ENCODE measurements at places on chromosomes 13 and 19.

DNA sequence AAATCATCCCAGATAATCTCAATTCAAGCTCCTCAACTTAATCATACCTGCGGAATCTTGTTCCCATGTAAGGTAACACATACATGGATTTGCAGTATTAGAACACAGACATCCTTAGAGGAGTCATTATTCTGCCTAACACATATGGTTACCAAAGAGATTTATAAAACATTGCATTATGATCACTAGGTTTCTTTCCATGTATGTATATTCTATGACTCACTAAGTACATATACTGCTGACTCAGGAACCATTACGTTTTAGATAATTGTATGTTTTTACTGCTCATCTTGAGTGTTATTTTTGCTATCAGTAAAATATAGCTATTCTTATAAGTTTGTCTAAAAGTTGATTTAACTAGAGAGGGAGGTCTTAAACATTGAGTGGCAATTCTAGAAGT, 182.9 kb downstream of the SLITRK6 start:
- no peak for DNase-seq

GRCh38 chr13:64480672-64481071, 2749.5 kb downstream of the PCDH9 start:
- DNase-seq: no peak

DNA sequence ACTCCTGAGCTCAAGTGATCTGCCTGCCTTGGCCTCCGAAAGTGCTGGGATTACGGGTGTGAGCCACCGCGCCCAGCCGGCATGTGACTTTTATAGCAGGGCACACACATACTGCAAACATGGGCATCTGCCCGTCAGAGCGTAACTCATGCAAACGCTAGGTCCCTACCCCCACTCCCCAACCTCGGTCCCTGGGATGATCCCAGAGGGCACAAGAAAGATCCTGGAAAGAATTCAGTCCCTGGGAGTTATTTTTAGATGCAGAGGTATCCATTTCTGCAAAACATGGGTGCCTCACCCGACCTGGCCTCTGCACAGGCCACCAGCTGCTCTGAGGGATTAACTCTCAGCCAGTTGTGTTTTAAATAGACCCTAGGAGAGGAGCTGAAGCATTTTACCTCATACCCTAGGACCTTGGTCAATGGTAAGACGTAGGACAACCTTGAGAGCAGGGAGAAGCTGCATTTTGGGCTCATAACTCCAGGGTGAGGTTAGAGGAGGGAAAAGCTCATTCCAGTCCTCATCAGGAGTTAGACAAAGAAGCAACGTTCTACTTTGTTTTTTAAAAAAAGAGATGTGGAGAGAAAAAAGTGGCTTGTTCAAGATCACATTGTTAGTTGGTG, 10.8 kb downstream of the TMEM38A start:
- no peak for DNase-seq

GRCh38 chr13:76286178-76286577, 600.0 kb downstream of the KCTD12 start:
- no peak for DNase-seq

- no peak for DNase-seq
These were observed 817.2 kb downstream of the SLITRK1 start for GRCh38 chr13:83065108-83065507.

DNA sequence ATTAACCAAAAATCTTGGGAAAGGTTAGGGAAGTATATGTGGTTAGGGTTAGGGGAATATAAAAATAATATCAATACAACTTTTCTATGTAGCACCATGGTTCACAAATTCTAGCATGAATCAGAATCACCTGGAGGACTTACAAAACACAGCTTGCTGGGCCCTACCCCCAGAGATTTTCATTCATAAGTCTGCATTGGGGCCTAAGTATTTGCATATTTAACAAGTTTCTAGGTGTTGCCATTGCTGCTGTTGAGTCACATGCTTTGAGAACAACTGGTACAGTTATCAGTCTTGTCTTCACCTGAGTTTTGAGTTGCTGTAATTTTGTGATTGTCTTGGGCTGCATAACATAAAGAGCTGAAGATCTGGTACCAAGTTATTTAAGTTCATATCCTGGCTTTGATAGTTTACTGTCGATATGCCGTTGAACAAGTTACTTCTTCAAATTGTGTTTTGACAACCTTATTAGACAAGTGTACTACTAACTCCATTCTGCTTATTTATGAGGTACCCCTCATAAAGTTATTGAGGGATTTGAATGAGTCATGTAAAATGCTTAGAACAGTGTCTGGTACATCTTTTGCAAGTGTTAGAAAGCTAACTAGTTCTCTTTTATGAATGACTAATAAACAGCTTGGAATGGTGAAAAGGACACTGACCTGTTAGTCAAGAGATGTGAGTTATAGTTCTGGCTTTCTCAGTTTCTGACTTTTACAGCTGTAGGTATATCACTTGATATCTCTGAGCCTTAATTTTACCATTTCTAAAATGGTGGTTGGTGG, 132.9 kb downstream of the PAN3 start:
- no peak for DNase-seq

DNA sequence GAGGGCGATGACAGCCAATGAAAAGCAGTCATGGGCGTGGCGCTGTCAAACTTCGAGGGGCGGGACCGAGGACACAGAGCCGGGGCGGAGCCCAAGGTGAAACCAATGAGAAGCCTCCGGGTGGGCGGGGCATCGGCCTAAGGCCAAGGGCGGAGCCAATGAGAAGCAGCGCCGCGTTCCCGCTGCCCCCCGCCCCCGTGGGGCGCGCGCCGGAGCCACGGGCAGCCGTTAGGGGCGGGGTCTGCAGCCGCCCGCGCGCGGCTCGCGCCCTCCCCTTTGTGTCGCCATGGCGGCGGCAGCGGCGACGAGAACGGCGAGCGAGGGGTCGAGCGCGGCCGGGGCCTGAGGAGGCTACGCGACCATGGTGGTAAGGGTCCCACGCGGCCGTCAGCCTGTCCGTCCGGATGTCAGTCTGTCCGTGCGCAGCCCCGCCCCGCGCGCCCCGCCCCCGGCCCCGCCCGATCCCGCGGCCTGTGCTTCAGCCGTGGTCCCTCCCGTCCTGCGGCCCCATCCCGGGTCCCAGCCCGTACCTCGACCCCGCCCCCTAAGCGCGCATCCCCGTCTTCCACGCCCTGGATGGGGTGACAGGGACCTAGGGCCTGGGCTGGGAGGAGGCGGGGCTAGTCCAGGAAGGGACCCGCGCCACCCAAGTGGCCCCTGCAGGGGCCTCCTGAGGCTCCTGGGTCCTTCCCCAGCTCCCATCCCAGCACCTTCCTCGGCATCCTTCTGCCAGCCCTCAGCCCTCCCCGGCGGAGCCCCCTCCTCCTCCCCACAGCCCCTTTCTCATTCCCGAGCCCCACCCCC, at the start of gene ARHGAP33:
ARHGAP33 (plus strand) TSS at position 267 of the 804 bp plus-strand sequence; CDS start at position 362, 95 bp downstream.
- DNase-seq: peak; percentile 96

DNA sequence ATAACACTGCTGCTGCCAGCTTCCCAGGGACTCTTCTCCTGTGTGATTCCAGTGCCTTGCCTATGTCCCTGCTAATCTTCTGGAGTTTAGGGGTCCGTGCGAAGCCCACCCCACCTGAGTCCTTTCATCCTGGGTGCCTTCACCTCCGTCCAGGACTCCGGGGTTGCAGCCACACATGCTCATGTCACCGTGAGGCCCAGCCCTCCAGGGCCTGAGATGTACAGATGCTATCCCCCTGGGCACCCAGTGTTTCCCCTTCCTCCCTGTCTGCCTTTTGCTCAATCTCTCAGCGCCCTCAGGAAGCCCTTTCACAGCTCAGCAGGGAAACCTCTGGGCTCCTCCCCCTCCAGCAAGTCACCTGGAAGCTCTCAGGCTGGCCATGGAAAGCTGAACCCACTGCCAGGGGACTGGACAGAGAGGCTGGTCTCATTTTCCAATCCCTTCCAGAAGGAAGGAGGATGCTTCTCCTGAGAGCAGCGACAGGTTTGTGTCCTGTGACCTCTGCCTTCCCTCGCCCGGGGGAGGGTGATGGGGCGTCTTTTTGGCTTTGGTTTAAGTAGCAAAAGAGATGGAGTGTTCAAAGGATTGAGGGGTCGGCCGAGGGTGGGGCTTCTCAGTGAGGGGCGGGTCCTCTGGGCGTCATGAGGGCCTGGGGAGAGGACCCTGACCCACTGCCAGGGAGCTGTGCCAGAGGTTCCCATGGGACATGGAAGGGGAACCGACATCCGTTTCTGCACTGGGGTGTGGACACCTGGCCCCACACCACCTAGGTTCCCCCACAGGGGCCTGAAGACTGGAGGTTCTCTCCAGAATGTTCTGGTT, 30.8 kb upstream of the TFDP1 start:
- DNase-seq: no peak

- DNase-seq: peak; percentile 19
These were observed 46.2 kb downstream of the ACTN4 start for GRCh38 chr19:38693380-38694223.

DNA sequence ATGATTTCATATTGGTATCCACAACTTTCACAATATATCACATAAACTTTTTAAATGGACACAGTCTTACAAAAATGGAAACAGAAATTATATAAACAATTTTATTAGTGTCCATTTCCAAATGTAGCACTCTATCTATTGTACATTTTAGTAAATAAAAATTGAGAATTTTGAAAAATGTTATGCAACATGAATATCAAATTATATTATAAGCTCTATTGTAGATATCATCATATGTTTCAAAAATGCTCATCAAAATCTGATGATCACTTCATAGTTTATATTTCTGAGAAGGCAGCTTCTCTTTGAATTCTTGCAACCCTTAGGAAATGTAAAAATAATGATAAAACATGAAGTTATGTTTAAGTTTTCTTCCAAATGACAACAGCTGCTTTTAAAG, 1928.6 kb downstream of the PCDH9 start:
- no peak for DNase-seq

DNA sequence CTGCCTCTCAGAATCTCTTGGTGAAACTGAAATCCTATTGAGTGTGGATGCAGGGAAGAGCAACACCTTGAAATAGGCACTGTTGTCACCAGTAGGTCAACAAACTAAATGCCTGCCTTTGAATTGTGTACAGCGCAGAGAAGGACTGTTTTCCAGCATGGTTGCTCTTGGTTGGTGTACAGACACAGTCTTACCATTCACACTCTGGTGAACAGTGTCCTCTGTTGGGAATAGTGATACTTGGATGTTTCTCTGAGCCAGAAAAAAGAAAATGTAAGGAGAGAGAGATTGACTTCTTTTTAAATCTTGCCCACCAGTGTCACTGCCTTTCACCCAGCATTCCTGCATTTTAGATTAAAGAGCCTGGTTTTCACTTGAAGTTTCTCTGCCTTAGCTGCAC, 179.7 kb downstream of the STK24 start:
- no peak for DNase-seq

DNA sequence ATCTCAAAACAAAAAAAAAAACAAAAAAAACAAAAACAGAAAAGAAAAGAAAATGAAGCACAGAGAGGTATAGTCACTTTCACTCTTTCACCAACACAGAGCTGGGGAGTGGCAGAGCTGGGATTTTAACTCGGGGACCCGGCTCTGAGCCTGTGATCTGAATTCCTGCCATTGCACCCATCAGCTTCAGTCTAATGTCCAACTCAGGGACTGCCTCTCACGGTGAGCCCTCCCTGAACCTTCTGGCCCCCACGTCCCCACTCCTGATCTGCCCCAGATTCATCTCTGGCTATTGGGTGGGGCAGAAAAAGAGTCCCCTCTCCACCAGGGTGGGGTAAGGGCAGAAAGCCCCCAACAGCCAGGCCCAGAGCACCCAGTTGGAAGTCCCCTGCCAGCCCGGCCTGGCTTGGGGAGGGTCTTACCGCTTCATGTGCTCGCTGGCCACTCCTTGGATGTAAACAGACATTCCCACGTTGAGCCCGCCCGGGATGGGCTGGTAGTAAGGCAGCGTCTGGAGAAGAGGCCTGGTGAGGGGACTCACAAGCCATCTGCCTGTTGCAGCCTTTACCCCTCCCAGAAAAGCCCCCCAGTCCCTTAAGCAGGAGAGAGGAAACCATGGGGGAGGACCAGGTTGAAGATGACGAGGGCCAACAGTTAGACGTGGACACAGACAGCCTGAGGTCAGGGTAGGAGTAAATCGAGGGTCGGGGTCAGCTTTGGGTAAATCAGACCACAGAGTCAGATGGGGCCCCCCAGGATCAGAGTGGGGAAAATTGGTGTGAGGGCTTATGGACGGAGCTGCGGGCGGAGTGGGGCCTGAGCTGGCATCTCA, 520 bp downstream of the LGALS4 start:
- no peak for DNase-seq

GRCh38 chr13:80400865-80401426, 60.0 kb upstream of the SPRY2 start:
- no peak for DNase-seq

GRCh38 chr13:110824702-110825300, 90.1 kb downstream of the ANKRD10 start:
- DNase-seq: no peak

DNA sequence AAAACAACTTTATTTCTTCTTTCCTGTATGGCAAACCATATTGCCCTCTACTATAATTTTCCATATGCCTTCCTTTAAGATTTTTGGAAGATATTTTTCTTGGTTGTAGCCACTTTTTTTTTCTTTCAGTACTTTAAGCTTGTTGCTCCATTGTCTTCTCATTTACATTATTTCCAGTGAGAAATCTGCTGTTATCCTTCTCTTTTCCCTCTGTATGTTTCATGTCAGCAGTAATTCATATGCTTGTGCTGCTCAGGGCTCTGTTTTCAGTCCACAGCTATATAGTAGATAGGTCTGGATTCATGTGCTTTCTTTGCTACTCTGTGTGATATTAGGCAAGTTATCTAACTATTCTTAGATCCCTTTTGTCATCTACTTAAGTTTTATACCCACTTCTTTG, 267.6 kb downstream of the OXGR1 start:
- no peak for DNase-seq

- DNase-seq: no peak
These were observed 20.8 kb downstream of the LAIR2 start for GRCh38 chr19:54523403-54523802.

DNA sequence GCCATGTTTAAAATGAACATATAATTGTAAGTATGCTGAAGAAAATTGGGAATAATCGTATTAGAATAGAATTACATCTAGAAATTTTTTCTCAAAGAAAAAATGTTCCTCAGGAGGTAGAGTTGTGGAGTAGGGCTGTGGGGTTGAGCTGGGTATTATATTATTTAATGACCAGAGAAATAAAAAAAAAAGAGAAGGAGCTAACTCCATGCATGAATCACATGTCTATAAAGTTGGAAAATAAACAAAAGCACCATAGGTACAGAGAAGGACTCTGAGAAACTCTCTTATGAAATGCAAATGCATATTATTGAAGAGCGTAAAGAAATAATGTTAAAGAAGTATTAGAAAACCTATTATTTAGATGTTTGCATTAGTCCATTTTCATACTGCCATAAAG, 405.5 kb downstream of the EFNB2 start:
- DNase-seq: no peak
